ENCODE measurements at places on chromosomes 3 and 15. TPM values are rescaled to one million over a fixed set of nuclear protein-coding genes. Genes with fewer than 3 reads are reported as not detected.

The TF gene
- total RNA-seq: 0.34 TPM

DNA sequence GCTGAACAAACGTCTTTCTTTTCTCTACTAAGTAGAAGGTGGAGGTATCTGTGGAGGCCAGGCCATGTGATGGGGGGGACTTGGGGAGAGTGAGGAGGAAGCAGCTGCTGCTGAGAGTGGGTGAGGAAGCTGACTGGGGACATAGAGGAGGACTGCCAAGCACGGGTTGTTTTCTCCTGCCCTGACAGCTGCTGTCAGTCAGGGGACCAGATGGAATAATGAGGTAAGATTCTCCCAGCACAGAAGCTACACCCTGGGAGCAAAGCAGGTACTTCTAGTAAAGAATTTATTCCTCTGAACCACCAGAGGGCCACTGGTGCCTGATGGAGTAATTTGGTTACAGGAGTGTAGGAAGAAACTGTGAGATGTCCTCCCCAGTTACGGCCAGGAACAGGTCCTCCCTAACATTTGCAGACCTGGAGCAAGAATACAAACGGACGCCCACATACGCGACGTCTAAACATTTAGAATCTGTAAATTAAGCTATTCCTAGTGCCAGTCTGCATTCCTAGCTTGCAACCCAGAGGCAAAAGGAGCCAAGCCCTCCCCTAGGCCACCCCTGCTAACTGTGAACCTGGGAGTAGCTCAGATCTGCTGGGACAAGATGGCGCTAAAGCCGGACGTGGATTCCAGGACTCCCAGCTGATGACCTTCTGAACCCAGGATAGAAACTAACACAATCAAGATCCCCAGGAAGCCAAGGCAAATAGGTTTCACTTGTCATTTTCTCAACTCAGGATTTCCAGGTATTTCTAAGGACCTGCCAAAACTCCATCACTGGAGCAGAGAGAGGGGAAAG, 14.8 kb downstream of the CRYGS start:
- DNase-seq: no peak
- H3K4me1 ChIP-seq: peaks cover 31% of the 10 kb centered on the region
- no peak overlapping the region for H3K27ac ChIP-seq
- H3K4me3 ChIP-seq: no peak overlapping the region

The PIGB gene
- 21.5 TPM for total RNA-seq

DNA sequence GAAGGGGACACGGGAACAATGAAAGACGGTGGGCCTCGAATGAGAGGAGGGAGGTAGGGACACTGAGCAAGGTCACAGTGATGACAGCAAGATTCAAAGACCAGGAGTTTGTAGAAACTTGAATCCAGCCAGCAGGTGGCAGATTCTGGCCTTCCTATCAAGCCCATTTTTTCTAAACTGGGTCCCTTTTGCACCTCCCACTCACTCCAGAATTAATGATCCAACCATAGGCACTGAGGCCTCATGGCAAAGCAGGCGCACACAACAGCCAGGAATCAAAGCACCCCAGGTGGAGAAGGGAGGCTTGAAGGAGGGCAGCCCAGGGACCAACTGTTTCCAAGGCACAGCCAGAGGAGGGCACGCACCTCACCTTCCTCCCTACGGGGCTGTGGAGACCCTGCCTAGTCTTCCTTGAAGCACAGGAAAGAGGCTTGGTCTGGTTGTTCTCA, 90.2 kb downstream of the ANP32A start:
- H3K27ac ChIP-seq: no peak overlapping the region
- no peak overlapping the region for H3K4me3 ChIP-seq
- H3K27me3 ChIP-seq: no peaks in the 10 kb centered on the region
- DNase-seq: no peak

- no peaks in the 10 kb centered on the region for H3K27me3 ChIP-seq
- no peak overlapping the region for H3K27ac ChIP-seq
- H3K4me1 ChIP-seq: no peaks in the 10 kb centered on the region
- no peak overlapping the region for H3K4me3 ChIP-seq
- no peak for DNase-seq
These were observed 78.8 kb upstream of the SLC6A6 start for GRCh38 chr3:14323401-14324223.

- peaks cover 3% of the 10 kb centered on the region for H3K36me3 ChIP-seq
- no peak overlapping the region for H3K27ac ChIP-seq
- no peaks in the 10 kb centered on the region for H3K27me3 ChIP-seq
- DNase-seq: no peak
These were observed 68.7 kb upstream of the PLXNA1 start for GRCh38 chr3:126914226-126914625.

DNA sequence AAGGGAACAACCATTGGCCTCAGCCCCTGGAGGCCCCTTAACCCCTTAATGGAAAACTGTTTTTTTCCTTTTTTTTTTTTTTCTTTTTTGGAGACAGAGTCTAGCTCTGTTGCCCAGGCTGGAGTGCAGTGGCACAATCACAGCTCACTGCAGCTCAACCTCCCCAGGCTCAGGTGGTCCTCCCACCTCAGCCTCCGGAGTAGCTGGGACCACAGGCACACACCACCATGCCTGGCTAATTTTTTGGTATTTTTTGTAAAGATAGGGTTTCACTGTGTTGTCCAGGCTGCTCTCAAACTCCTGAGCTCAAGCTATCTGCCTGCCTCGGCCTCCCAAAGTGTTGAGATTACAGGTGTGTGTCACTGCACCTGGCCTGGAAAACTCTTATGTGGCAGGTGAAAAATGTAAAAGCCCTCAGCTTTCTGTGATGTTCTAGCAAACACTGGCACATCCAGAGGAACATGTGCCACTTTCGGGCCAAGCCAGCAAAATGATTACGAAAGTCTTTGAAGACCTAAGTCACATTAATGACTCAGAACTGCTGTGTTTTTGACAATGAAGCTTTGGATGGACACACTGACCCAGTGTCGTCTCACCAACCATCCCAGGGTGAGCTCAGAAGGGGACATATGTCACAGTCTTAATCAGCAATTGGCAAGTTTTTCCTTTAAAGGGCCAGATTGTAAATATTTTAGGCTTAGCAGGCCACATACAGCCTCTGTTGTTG, 189.3 kb upstream of the TPM1 start:
- H3K27me3 ChIP-seq: peaks cover 17% of the 10 kb centered on the region
- no peaks in the 10 kb centered on the region for H3K36me3 ChIP-seq
- peaks cover 7% of the 10 kb centered on the region for H3K4me1 ChIP-seq
- no peak overlapping the region for H3K4me3 ChIP-seq

- H3K27ac ChIP-seq: no peak overlapping the region
- DNase-seq: no peak
- H3K4me3 ChIP-seq: no peak overlapping the region
- H3K36me3 ChIP-seq: no peaks in the 10 kb centered on the region
These were observed 375.2 kb downstream of the TUSC7 start for GRCh38 chr3:117084739-117085270.

- H3K4me3 ChIP-seq: no peak overlapping the region
- H3K27ac ChIP-seq: no peak overlapping the region
- H3K27me3 ChIP-seq: no peaks in the 10 kb centered on the region
- no peaks in the 10 kb centered on the region for H3K4me1 ChIP-seq
These were observed 32.1 kb downstream of the ADAM10 start for GRCh38 chr15:58717357-58717756.

The SLC28A1 gene
- not detected for total RNA-seq

The DUOXA2 gene
- not detected for total RNA-seq

DNA sequence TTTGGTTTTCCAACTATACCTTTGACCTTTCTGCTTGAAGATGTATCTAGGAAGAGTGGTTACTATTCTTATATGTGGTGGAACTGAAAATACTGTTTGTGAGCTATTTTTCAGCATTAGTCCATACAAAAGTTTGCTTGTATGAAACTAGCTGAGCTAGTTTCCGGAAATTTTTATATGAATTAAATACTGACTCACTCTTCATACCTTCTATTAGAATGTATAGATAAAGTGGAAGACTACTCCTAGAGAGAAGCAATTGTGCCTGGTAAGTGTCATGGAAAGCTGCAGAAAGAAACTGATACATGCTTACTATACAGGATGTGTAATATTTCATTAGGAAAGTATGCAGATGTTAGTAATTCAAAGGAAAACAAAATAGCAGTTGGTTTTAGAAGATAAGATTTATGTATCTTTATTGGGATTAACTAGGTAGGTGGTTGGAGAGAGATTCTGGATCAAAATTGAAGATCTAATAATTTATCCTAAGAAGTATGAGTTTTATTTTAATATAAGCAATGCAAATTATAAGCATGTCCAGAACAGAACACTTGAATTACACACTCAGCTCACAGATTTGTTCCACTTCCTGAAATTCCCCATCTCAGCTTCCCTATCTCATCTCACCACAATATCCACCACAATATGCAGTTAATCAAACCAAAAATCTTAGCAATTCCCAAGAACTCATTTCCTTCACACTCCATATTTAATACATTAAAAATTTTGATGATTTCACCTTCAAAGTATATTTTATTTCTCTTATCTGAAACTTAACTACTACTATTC, 82.8 kb downstream of the BCHE start:
- no peaks in the 10 kb centered on the region for H3K4me1 ChIP-seq
- no peak overlapping the region for H3K27ac ChIP-seq
- no peak for DNase-seq

DNA sequence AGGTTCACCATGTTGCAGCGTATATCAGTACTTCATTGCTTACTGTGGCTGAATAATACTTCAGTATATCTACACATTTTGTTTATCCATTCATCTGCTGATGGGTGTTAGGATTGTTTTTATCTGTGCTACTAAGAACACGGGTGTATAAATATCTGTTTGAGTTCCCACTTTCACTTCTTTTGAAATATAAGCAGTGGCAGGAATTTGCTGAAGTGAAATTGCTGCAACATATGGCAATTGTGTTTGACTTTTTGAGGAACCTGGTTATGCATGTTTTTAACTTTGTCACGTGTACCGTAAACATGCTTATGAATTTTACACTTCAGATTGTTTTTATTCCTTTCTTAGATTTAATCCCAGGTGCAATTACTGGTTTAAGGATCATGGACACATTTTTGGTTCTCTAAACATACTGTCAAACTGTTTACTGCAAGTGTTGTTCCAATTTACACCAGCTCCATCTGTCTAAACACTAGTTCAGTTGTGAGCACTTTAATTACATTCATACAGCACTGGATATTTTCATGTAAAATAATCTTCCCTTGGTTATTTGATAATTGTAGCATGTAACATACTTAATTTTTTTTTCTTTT, 23.1 kb downstream of the TRAK1 start:
- H3K27me3 ChIP-seq: no peaks in the 10 kb centered on the region
- no peak for DNase-seq
- H3K4me3 ChIP-seq: no peak overlapping the region

The CILP gene
- 0.33 TPM for total RNA-seq

DNA sequence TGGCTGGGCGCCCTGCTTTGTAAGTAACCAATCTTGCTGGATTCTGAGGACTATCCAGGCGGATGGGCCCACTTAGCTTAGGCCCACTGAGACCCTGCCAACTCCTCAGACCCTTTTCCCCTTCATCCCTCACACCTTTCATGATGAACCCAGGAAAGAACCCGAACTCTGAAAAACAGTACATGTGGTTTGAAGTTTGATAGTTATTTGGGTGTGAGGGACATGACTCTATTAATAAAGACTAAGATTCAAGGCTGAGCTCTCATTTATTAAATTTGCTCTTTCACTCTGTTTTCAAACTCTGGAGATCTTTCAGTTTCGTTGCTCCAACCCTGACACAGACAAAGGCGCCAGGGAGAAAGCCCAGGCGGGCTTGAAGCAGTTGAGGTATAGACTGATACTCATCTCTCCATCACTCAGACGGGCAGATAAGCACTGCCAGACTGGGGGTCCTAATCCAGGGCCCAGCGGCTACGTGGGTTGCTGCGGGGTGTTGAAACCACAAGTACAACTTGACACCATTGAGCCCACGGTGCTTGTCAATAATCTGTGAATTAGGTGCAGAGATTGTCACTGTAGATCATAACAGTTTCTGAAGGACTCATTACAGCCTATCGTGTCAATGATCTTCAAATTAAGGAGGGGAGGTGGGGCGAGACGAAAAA, 7.2 kb upstream of the SOX2 start:
- peaks cover 66% of the 10 kb centered on the region for H3K27me3 ChIP-seq
- H3K36me3 ChIP-seq: no peaks in the 10 kb centered on the region
- peaks cover 19% of the 10 kb centered on the region for H3K4me1 ChIP-seq
- no peak overlapping the region for H3K27ac ChIP-seq

DNA sequence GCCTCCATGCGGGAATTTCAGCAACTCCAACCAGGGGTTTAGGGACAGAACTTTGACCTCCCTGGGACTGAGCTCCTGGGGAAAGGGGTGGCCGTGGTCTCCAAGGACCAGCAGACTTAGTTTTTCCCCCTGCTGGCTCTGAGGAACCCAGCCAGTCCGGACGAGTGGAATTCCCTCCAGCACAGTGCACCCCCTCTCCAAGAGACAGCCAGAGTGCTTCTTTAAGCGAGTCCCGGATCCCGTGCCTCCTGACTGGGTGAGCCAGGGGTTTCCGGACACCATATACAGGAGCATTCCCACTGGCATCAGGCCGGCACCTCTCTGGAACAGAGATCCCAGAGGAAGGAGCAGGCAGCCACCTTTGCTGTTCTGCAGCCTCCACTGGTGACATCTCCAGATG, 459.5 kb downstream of the OCA2 start:
- H3K36me3 ChIP-seq: no peaks in the 10 kb centered on the region
- no peak overlapping the region for H3K27ac ChIP-seq
- DNase-seq: no peak
- H3K27me3 ChIP-seq: no peaks in the 10 kb centered on the region
- H3K4me3 ChIP-seq: no peak overlapping the region

DNA sequence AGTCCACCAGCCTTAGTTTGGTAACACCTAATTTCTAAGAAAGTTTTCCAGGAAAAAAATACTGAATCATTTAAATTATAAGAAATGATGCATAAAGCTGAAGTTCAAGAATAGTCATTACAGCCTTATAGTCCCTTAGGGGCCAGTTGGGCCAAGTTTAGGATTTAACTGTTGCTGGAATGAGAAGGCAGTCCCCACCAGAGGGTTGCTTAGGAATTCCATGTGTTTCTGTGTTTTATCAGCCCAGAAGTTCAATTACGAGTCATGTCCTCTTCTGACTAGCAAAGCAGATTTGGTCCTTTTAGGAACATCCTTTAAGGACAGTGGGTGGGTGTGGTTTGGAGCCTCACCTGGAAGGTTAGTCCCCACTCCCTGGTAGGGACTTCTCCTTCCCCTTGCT, 57.0 kb upstream of the NR2E3 start:
- H3K4me1 ChIP-seq: no peaks in the 10 kb centered on the region
- no peak overlapping the region for H3K4me3 ChIP-seq
- no peak overlapping the region for H3K27ac ChIP-seq
- DNase-seq: no peak

DNA sequence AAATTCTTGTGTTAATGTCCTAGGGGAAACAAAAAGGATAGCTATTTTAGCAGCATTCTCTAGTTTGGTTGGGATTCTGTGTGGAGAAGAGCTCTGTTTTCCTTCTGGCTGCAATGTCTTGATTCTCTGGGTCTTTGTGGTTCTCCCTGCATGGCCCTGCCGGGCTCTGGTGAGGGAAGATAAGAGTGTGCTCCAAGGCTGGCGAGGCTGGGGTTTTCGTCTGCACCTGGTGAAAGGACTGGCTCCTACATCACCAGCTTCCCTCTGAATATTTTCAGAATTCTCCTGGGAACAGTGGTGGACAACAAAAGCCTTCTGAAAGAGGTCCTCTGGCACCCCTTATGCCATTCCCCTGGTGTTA, 38.1 kb upstream of the SFMBT1 start:
- H3K36me3 ChIP-seq: peaks cover 10% of the 10 kb centered on the region
- H3K27ac ChIP-seq: no peak overlapping the region
- H3K4me1 ChIP-seq: no peaks in the 10 kb centered on the region
- H3K27me3 ChIP-seq: no peaks in the 10 kb centered on the region
- no peak overlapping the region for H3K4me3 ChIP-seq

The AGBL1 gene
- total RNA-seq: not detected

GRCh38 chr3:43410592-43410991, 124.3 kb downstream of the SNRK start:
- peaks cover 18% of the 10 kb centered on the region for H3K4me1 ChIP-seq
- no peaks in the 10 kb centered on the region for H3K27me3 ChIP-seq
- H3K27ac ChIP-seq: no peak overlapping the region
- no peak overlapping the region for H3K4me3 ChIP-seq

The MCF2L2 gene
- total RNA-seq: 4.1 TPM

The HCN4 gene
- total RNA-seq: not detected

Measured in CD4-positive, alpha-beta T cell (primary cell).